ENCODE measurements at places on chromosomes 6 and 20.

DNA sequence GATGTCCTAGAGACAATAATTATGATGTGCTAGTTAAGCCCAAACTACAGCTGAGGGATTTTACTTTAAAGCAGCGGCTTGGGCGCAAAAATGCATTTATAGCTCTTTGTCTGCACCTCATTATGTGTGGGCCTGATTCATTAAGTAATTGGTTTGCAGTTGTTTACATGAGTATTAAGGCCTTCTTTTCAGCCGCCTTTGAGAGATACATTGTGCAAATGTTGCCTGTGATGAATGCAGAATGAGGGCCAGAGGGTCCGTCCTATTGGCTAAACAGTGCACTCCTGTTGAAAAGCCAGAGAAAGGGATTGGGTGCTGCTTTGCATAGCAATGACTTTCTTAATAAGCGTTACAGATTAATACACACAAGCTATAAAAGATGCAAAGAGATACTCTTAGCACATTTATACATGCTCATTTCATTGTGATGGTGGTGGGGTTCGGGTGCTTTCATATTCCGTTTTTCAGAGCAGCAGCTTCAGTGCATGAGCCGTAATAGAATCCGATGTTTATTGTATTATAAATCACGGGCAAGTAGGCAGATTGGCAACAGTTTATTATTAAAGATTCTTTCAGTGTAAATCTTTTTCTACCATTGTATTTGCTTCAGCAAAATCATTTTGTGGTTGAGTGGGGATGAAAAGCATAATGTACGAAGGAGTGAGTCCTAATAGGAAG, 68.2 kb upstream of the XRN2 start:
- DNase-seq, result no peak

DNA sequence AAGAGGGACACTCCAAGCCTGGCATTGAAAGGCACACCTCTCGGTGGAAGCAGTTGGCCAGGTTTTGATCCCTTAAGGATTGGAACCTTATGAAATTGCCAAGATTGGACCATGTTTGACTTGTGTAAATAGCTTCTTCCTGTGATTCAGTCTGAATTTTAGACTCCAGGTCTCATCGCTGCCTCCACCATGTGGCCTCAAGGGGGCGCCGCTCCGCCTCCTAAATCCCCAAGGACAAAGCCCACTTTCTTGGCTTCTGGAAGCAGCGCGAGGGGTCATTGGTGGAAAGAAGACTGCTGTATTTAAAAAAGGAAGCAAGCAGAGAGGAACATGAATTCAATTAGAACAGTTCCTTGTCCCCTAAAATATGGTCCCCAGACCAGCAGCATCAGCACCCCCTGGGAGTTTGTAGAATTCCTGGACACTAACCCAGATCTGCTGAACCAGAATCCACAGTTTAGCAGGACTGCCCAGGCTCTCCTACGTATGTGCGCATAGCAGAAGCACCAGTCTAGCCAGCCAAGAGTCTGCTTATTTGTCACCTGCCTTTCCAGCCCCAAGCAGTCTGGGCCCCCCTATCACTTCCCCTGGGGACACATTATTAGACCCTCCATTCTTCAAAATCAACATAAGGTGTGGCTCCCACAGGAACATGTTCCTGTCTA, 108.5 kb downstream of the LY86 start:
- DNase-seq, result no peak

GRCh38 chr6:152212437-152212836, 405.0 kb downstream of the ESR1 start:
- DNase-seq, result no peak

DNA sequence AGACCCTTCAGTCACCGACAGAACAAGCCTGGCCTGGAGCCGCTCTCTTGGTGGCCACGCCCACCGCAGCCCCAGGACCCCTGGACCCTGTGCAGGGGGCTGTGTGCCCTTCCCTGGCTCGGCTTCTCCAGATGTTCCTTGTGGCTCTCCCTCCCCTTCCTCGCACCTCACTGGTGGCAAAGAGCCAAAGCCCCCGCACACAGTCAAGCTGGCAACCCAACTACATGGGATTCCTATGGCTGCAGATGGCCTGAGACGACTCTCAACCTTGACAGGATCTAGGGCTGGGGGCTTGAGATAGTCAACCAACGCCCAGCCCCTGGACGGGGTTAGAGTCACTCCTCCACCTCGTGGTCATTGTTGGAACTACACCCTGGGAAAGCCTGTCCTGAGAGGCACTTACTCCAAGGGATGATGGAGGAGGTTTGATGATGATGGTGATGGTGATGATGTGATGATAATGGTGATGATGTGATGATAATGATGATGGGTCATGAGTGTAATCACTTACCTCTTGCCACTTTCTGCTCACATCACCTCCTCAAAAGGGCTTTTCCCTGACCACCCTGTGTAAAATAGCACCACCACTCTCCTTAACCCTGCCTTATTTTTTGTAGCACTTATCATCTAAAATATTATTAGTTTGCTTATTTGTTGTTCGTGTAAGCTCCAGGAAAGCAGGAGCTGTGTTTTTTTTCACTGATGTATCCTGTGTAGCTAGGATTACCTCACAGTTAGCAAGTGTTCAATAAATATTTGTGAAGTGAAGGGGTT, 278.4 kb downstream of the LRFN2 start:
- no peak for DNase-seq
